ENCODE measurements at places on chromosomes 5 and 9. TPM values are rescaled to one million over a fixed set of nuclear protein-coding genes. Genes with fewer than 3 reads are reported as not detected.

DNA sequence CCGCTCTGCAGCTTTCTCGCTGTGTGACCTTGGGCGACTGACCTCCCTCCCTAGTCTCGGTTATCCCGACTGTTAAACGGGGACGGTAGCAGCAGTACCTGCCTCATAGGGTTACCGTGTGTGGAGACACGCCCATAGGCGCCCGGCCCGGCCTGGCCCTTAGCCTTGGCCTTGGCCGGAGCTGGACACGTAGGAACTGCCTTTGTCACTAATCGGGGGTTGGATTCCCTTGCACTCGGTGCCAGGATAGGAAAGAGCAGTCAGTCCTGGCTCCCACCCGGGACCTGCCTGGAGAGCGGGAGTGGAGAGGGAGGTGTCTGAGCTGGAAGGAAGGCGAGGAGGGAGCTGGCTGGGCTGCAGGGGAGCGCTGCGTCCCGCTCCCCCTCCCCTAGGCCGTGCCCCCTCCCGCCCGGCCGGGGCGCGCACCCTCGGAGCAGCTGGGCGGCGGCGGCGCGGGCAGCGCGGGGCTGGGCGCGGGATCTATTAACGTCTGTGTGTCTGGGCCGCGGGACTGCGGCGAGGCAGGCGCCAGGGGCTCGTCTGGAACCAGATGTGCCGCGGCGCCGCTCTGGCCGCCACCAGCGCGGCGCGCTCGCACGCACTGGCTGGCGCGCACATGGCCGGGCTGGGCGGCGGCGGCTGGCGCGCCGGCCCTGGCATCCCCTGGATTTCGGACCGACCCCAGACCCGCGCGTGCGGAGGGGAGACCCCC, 31.7 kb downstream of the PRRX2 start:
- H3K4me3 ChIP-seq, result peak overlapping the region; percentile 84
- peaks cover 8% of the 10 kb centered on the region for H3K4me1 ChIP-seq
- no peaks in the 10 kb centered on the region for H3K36me3 ChIP-seq
- H3K27ac ChIP-seq, result no peak overlapping the region

Gene DPYSL3
- total RNA-seq, result 455 TPM

- no peaks in the 10 kb centered on the region for H3K36me3 ChIP-seq
- H3K27me3 ChIP-seq, result no peaks in the 10 kb centered on the region
- DNase-seq, result no peak
- peaks cover 16% of the 10 kb centered on the region for H3K4me1 ChIP-seq
- no peak overlapping the region for H3K4me3 ChIP-seq
These were observed 60.4 kb upstream of the SPRY4 start for GRCh38 chr5:142385194-142385593.

GRCh38 chr9:94772144-94772543, 45.6 kb downstream of the AOPEP start:
- no peak for DNase-seq
- no peak overlapping the region for H3K4me3 ChIP-seq
- no peaks in the 10 kb centered on the region for H3K4me1 ChIP-seq
- no peaks in the 10 kb centered on the region for H3K36me3 ChIP-seq
- no peaks in the 10 kb centered on the region for H3K27me3 ChIP-seq

- peak; percentile 9 for DNase-seq
- H3K4me3 ChIP-seq, result no peak overlapping the region
- no peaks in the 10 kb centered on the region for H3K27me3 ChIP-seq
These were observed 306.9 kb upstream of the EFNA5 start for GRCh38 chr5:107977550-107978071.

GRCh38 chr5:100023536-100023935, 511.6 kb upstream of the FAM174A start:
- H3K27me3 ChIP-seq, result no peaks in the 10 kb centered on the region
- H3K36me3 ChIP-seq, result no peaks in the 10 kb centered on the region
- no peak overlapping the region for H3K27ac ChIP-seq
- no peak overlapping the region for H3K4me3 ChIP-seq

GRCh38 chr5:59792983-59793585, 100.4 kb downstream of the PDE4D start:
- H3K27me3 ChIP-seq, result no peaks in the 10 kb centered on the region
- no peaks in the 10 kb centered on the region for H3K36me3 ChIP-seq
- DNase-seq, result no peak
- no peak overlapping the region for H3K27ac ChIP-seq
- peaks cover 11% of the 10 kb centered on the region for H3K4me1 ChIP-seq
- no peak overlapping the region for H3K4me3 ChIP-seq

- H3K27me3 ChIP-seq, result no peaks in the 10 kb centered on the region
- H3K27ac ChIP-seq, result peak overlapping the region; percentile 50
- H3K4me1 ChIP-seq, result no peaks in the 10 kb centered on the region
- no peak for DNase-seq
- H3K36me3 ChIP-seq, result no peaks in the 10 kb centered on the region
These were observed 24.2 kb downstream of the WNK2 start for GRCh38 chr9:93207860-93208734.

Gene SLC6A3
- 0.85 TPM for total RNA-seq

DNA sequence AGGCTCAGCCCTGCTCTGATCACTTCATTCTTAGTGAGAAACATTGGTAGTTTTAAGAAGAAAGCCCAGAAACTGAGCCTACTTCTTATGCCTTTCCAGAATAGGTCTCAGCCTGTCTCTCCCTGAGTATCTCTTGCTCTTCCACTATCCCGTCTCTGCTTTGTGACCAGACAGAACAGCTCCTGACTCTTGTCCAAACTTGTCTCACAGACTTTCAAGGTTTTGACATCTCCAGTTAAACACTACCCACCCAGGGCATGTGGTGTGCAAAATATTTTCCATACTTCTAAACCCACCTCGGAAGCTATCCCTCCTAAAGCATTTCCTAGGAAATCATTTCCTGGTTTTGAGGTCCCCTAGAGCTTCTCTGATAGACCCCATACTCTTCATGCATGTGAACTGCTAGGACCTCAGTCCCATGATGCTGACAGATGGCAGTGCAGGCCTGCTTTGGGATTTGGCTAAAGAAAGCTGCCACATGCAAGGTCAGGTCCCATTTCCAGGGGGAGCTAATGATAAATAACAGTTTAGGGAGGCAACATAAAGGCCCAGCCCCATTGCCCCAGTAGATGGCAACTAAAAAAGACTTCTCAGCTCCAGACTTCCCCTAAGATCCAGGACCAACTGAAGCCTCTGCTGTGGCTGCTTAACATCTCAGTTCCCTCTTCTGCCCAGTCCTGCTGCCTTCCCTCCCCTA, 211.5 kb downstream of the MED10 start:
- H3K4me3 ChIP-seq, result no peak overlapping the region
- DNase-seq, result peak; percentile 3
- H3K36me3 ChIP-seq, result no peaks in the 10 kb centered on the region
- H3K27me3 ChIP-seq, result no peaks in the 10 kb centered on the region

Gene PCDHB15
- 8.0 TPM for total RNA-seq

- H3K27me3 ChIP-seq, result no peaks in the 10 kb centered on the region
- H3K36me3 ChIP-seq, result no peaks in the 10 kb centered on the region
- H3K4me1 ChIP-seq, result no peaks in the 10 kb centered on the region
- H3K27ac ChIP-seq, result no peak overlapping the region
These were observed 22.1 kb upstream of the STXBP1 start for GRCh38 chr9:127589955-127590370.

DNA sequence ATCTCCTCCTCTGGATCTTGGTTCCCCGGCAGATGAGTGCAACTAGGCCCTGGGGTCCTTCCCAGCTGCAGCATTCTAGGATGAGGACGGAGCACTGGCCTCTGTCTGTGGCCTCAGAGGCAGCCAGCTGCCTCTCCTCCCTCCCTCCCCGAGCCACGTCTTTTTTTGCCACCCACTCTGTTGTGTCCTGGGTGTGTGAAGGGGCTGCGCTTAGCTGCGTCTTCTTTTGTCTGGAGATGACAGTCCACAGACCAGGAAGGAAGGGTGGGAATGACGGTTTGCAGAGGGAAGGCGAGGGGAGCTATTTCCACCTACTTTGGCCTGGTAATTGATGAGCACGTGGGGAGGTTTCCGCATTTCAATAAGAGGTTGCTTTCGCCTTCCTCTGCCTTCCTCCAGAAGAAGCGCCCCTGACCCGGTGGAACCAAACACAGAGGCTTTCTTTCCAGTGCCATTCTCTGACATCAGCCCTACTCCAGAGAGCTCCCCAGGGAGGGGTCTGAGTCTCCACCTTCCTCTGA, 34.5 kb upstream of the GABRP start:
- peaks cover 22% of the 10 kb centered on the region for H3K4me1 ChIP-seq
- no peak overlapping the region for H3K4me3 ChIP-seq
- no peaks in the 10 kb centered on the region for H3K27me3 ChIP-seq
- no peak overlapping the region for H3K27ac ChIP-seq
- H3K36me3 ChIP-seq, result no peaks in the 10 kb centered on the region
- DNase-seq, result peak; percentile 19

GRCh38 chr5:134206627-134207160, 19.2 kb downstream of the PPP2CA start:
- peaks cover 28% of the 10 kb centered on the region for H3K36me3 ChIP-seq
- H3K4me1 ChIP-seq, result peaks cover 13% of the 10 kb centered on the region
- H3K4me3 ChIP-seq, result no peak overlapping the region
- no peaks in the 10 kb centered on the region for H3K27me3 ChIP-seq
- no peak overlapping the region for H3K27ac ChIP-seq

GRCh38 chr5:862367-863243, 11.8 kb upstream of the ZDHHC11 start:
- DNase-seq, result no peak
- H3K27ac ChIP-seq, result peak overlapping the region; percentile 39
- H3K4me1 ChIP-seq, result no peaks in the 10 kb centered on the region
- H3K36me3 ChIP-seq, result peaks cover 4% of the 10 kb centered on the region
- no peaks in the 10 kb centered on the region for H3K27me3 ChIP-seq

Gene ARHGEF39
- total RNA-seq, result 16.8 TPM

Gene PCDHB16
- 2.4 TPM for total RNA-seq

DNA sequence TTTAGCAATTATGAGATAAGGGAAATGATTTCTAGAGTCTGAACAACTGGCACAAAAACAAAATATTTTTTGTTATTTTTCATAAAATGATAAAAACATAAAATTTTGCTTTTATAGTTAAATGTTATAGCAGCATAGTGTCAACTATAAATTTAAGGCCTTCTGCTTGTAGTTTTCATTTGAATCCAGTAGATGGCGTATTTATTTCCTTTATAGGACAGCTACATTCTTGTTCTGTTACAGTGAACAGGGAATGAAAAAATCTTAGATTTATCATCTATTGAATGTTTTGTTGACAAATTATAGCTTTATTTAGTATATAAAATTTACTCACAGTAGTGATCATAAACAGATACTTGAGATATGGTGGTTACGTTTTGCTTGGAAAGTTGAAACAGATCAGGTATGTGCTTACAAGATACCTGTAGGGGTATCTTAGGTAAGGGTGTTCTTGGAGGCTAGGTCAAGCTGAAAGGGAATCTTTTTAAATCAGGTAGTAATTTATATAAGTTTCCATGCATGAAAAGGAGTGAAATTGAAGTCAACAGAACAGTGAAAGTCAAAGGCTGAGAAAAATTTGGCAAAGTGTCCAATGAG, 239.3 kb upstream of the GRIN3A start:
- no peak overlapping the region for H3K27ac ChIP-seq
- DNase-seq, result peak; percentile 17
- no peaks in the 10 kb centered on the region for H3K36me3 ChIP-seq
- H3K27me3 ChIP-seq, result no peaks in the 10 kb centered on the region
